NCI-H510A treated with DMSO at 0.1 percent for 48 hours (cell line): ENCODE measurements at places on chromosomes 16 and 17.

DNA sequence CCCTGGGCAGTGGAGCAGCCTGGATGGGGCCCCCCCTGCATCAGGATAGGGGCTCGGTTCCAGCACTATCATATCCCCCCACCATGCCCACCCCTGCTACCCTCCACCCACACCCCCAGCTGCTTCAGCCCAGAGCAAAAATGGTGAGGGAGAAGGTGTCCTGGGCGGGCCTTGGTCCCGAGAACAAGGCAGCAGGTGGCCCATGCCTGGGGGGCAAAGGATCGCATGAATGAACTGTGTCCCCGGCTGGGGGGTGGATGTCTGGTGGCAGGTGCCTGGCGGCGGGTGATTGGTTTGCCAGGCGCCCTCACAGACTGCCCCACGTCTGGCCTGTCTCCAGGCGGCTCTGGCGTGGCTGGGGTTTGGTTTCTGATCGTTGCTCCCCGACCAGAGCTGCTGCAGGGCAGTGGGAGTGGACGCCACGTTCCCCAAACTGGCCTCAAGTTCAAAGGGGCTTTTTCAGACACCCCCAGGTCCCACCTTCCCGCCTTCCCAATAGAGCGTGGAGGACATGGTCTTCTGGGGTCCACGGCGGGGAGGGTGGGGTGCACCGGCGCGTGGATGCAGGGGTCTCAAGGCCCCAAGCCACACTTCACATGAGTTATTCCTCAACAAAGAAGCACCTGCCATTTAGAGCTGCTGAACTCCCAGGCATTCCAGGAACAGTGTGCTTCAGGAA lies 12.6 kb downstream of the UTS2R start:
- DNase-seq: no peak

GRCh38 chr17:35768797-35769196 lies 8.1 kb downstream of the C17orf50 start:
- no peak for DNase-seq

- DNase-seq: no peak
Observed at GRCh38 chr16:81601601-81602255, 157.1 kb downstream of the CMIP start.

- no peak for DNase-seq
Observed at GRCh38 chr16:87641721-87642120, 39.4 kb downstream of the JPH3 start.

DNA sequence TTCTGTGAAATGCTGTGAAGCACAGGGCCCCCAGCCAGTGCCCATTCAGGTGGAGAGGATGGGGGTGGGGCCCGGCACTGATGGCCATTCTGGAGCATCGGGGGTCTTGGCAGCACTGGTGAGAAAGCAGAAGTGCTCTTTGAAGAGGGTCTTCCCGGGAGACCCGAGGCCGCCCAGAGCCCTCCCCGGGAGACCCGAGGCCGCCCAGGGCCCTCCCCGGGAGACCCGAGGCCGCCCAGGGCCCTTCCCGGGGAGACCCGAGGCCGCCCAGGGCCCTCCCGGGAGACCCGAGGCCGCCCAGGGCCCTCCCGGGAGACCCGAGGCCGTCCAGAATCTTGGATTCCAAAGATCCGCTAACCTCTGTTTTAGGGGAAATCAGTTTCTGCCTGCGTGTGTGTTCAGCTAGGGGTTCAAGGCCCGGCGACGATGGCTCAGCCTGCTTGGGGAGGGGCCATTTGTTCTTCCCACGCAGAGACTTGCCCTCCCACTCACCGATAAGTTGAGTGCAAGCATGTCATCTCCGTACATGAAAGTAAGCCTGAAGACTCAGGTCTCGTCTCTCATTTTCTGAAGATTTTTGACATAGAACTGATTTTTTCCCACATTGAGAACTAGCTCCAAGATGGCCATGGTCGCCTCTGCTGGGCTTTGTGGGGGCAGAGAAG lies 35.2 kb upstream of the CAPN15 start:
- no peak for DNase-seq

DNA sequence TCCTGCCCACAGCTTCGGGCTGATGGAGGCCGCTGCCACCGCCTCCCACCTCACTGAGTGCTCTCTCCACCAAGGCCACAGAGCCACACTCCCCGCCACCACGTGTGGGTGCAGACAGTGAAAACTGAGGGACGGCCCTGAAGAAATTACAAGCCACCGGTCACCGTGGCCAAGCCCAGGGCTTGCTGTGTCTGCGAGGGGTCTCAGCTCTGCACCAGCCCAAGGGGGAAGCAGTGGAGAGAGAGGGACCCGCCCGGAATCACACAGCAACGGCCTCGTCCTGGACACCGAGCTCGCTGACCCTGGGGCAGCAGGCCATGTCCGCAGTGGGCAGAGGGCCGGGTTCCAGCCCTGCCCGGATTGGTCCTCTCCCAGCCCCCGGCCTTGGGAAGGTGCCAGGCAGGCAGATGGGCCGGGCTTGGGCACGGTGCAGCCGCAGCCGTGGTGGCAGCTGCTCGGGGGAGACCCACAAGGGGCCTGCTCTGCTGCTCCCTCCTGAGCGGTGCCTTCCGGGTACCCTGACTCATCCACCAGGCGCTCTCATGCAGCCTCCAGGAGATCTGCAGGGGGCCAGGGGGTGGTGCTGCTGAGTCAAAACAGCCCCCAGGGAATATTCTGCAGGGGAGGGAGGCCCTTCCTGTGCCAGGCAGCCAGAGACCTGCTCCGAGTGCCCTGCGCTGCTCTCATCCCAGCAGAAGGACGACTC lies 52.0 kb downstream of the CBFA2T3 start:
- no peak for DNase-seq

- DNase-seq: no peak
Observed at GRCh38 chr17:44147812-44148211, 6.1 kb downstream of the HROB start.

DNA sequence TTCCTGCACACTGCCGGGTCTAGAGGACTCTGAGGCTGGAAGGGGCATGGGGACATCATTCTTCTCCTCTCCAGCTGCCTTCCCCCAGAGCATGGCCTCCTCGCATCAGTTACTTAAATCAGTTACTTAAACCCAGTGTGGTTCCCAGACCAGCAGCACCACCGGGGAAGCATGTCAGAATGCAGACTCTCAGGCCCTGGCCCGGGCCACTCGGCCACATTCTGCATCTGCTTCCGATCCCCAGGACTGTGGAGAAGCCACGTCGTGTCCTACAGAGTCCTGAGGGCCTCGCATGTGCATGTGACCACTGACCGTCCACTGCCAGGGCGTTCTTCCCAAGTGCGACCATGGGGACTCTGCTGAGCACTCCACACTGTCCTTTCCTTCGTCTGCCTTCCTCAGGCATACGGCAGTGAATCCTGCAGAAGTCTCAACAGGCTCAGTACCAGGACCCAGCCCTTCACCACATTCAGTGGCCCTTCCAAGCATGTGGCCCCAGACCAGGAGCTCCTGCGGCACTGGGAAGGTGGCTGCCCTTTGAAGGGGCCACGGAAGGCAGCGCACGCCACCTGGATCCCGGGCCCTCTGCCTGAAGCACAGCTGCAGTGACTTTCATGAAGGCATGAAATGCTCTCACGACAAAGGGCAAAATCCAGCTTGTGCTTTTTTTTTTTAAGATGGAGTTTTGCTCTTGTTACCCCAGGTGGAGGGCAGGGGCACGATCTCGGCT lies 46.9 kb upstream of the RASD1 start:
- no peak for DNase-seq

DNA sequence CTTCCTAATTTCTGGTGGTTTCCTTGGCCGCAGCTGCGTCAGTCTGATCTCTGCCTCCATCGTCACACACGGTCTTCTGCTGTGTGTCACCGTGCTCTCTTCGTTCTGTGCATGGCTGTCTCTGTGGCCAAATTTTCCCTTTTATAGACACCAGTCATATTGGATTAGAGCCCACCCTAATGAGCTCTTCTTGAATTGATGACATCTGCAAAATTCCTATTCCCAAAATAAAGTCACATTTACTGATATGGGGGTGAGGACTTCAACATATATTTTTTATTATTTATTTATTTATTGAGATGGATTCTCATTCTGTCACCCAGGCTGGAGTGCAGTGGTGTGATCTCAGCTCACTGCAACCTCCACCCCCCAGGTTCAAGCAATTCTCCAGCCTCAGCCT lies 38.4 kb downstream of the GINS3 start:
- DNase-seq: no peak

DNA sequence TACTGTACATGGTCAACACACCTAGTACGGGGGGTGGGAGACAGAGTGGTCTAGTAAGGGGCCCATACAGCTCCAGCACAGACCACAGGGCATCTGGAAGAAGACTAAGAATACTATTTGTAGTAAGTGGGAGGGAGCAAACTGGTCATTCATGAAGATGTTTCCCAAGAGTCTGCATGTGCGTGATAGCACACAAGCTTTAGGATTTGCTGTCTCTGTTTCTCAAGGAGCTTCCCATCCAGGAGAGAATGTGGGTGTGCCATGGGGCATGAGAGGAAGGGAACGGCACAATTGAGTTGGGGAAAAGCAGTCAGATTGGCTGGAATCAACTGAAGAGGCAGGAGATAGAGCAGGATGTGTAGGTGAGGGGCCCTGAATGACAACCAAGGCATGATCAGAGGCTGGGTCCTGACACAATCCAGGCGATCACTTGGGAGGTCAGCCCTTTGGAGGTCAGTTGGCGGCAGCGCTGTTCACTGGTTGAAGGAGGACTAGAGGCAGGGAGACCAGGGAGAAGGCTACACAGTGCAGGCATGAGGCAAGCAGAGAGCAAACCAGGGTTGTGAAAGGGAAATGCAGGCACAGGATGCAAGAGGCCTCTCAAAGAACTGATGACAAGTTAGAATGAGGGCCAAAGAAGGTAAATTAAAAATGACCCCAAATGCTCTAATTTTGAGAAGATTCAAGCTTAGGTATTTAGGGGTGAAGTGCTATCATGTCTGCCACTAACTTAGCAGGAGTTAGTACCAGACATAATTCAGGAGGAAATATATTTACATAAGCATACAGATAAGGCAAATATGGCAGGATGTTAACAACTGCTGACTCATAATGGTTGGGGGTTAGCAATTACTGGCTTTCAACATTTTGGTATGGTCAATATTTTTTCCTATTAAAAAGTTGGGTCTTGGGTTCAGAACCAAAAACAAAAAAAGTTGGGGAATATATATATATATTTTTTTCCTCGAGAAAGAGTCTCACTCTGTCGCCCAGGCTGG lies 10.3 kb downstream of the UBE2O start:
- DNase-seq: no peak

DNA sequence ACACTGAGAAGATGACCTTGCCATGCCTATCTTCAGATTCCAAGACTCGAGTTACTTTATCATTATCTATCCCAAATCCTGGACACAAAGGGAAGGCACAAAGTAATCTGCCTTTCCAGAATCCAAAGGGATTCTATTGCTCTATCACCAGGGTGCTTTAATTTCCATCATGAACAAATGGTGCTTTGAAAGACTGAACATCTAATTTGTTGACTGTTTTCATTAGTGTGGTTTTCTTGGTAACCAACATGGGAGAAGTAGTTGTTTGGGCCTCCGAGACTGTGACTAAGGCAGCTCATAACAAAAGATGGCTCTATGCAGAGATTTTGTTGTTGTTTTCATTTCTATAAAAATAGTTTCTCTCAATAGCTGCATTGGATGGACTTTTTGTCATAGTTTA lies 441.0 kb upstream of the SOX9 start:
- DNase-seq: no peak

DNA sequence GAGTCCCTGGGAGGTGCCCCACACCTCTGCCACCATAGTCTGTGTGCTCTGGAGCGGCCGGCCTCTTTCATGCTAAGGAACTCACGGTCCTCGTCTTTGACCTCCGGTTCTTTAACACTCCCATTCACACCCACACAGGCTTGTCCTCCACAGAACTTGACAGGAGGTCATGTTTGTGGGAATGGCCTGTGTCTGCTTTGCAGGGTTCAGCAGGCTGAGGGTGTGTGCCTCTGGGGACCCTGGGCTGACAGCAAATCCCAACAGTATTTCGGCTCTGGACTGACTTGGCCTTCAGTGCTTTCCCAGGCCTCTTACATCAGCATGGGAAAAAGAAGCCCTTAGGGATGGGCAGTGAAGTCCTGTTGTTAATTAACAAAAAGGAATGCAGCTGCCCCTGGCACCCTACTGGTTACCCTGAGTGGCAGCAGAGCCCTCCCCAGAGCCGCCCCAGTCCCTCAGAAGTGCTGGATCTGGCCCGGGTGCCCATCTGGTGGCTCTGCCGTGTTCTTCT lies 35.4 kb upstream of the ADORA2B start:
- DNase-seq: no peak

GRCh38 chr17:28554565-28554964 lies 2.1 kb upstream of the UNC119 start:
- no peak for DNase-seq

GRCh38 chr17:20276421-20276820 lies 190.9 kb downstream of the LGALS9B start:
- DNase-seq: no peak

GRCh38 chr16:1494129-1494640 lies 1.0 kb downstream of the TELO2 start:
- DNase-seq: no peak

DNA sequence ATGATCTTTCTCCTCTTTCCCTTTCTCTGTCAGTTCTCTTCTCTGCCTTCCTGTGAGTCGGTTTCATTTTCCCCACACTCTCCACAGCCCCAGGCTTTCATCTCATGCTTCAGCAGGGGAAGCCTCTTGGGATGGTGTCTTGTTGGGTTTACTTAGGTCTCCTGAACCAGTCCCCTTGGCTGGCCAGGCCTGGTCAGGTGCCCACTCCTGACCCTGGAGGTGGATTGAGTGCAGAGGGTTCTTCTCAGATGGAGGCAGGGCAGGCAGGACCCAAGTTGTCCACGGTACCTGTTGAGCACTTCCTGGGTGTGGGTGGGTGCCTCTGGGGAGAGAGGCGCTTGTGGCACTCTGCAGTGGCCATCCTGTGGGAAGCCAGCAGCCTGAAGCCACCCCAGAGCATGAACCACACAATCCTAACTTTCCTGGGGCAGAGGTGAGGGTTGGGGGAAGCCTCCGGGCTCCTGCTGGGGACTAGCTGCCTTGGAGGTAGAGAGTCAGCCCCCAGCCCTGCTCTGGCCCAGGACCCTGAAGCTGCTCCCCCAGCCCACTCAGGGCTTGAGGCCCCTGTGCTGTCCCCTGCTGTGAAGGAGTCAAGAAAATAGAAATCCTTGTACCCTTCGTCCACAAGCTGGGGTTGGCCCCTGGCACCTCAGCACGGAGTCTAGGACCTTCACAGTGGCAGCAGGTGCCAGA lies 2.0 kb upstream of the RAP1GAP2 start:
- DNase-seq: no peak

- DNase-seq: no peak
Observed at GRCh38 chr17:12282056-12282455, 261.4 kb downstream of the MAP2K4 start.

DNA sequence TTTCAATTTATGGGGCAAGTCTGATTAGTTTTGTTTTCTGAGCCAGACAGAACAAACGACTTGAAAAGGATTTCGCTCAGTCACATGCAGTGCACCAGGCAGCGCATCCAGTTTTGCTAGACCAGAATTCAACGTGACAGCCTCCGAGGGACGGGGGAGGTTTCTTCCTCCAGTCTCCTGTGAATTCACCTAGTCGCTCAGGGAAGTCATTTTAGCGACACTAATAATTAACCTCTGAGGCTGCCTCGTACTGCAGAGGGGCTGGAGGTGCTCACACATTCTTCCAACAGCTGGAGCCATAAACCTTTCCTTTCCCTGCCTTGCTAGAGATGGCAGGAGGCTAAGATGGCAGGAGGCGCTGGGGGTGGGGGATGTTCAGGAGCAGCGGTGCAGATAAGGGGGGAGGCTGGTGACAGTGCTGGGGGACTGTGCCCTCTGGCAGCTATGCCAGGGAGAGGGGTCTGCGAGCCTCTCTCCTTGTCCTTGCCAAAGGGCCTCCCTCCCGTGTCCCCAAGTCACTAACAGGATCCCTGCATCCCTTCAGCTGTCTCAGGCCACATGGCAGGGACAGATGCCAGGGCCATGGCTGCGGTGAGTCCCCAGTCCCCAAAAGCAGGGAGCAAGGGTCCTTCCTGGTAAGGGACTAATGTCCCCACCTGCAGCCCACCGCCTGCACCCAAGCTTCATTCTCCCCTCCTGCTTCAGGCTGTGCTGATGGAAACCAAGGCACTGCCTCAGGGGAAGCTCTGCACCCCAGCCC lies 24.0 kb downstream of the MXRA7 start:
- no peak for DNase-seq
